ENCODE measurements at places on chromosomes 5 and 9. TPM values are rescaled to one million over a fixed set of nuclear protein-coding genes. Genes with fewer than 3 reads are reported as not detected.
A peak's percentile ranks its signal among the peaks of the same experiment; 100 is the strongest.

GRCh38 chr9:11158676-11159075 is 545.9 kb upstream of the PTPRD start:
- ATAC-seq = no peak

DNA sequence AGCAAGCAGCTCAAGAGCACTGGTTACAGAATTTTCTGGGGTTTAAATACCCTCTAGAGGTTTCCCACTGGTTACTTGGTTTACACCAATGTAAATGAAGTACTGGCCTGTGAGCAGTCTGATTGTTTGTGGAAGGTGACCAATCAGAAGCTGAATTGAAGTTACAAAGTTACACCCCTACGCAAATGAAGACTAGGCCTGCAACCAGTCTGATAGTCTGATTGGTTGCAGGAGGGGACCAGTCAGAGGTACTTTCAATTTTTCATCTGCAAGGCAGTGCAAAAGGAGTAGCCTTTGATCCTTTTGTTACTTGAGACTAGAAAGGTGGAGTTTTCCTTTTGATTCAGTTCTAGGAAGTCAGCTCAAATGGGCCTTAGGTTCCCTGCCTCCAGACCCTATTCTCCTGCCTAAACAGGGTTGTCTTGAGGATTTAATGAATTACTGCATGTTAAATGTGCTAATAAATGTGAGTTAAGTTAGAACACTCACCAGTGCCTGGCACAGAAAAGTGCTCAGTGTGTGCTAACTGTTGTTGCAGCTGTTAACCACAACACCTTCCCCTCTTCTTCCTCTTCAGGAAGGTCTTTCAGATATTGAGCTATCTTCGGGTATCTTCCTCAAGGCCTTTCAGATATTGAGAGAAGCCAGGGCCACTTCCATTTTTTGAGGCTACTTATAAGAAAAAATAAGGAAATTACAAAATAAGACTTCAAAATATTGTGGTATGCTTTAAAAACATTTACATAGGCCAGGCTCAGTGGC is 32.1 kb upstream of the CLINT1 start:
- ATAC-seq = peak; percentile 65

GRCh38 chr9:129586245-129586644 is 34.7 kb downstream of the C9orf50 start:
- ATAC-seq = no peak

DNA sequence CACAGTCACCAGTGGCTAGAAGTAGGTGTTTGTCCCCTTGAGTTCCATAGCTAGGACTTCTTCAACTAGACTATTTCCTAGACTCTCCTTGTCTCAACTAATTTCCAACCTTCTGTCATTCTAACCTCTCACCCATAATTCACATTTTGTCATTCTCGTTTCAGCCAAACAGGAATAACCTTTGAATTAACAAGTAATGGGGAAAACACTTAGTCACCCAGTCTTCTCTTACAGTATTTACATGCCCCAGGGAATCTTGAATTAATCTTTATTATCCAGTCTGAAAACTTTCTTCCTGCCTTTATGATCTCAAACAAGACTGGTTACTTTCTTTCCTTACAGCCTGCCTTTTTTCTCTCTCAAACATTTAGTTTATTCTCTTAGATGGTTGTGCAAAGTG is 63.3 kb upstream of the RUSC2 start:
- peak; percentile 86 for ATAC-seq

DNA sequence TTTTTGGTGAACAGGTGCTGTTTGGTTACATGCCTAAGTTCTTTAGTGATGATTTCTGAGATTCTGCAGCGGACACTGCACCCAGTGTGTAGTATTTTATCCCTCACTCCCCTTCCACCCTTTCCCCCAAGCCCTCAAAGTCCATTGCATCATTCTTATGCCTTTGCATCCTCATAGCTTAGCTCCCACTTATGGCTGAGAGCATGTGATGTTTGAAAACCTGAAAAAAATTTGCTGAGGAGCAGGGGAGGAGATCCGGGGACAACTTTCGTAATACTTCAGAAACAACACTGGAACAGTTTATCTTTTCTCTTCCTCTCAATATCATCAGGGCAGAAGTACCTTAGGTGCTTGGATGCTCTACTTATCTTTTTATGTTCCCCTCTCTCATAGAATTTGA is 226.4 kb downstream of the ADAMTS6 start:
- ATAC-seq = no peak

- no peak for ATAC-seq
Observed at GRCh38 chr9:116668970-116669695, 18.0 kb upstream of the TRIM32 start.

- peak; percentile 73 for ATAC-seq
Observed at GRCh38 chr9:119418721-119419120, 49.5 kb upstream of the BRINP1 start.

- no peak for ATAC-seq
Observed at GRCh38 chr5:82018462-82018861, 46.6 kb downstream of the ATG10 start.

DNA sequence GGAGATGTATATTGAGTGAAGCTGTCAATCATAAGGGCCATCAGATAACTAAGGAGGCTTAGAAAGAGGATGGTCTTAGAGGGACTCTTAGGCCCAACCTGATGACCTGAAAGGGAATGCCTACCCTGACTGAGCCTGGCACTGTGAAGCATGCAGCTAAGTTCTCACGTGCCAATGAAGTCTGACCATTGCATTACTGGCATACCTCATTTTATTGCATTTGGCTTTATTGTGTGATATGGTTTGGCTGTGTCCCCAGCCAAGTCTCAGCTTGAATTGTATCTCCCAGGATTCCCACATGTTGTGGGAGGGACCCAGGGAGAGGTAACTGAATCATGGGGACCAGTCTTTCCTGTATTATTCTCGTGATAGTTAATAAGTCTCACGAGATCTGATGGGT is 421.6 kb upstream of the SGCD start:
- no peak for ATAC-seq

DNA sequence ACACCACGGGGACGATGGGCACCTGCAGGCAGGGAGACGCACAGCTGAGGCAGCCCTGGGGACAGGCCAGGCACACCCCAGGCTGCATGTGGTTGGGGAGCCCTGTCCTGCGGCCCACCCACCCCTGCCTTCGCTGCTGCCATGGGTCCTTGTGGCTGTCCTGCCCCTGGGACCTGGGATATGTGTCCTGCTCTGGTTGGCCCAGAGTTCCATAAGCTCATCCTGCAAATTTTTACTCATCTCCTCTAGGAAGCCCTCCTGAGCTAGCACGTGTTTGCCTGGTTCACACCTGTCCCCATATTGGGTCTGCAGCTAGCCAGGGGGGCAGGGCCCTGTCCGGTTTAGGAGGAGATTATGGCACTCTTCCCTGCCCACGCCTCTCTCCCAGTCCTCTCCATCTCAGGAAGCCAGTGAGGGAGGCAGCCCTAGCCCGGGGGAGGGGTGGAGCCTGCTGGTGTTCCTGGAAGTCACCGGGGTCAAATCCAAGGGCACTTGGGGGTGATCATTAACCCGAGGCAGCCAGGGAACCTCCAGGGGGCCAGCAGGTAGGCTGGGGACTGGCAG is 12.2 kb downstream of the EGFL7 start:
- no peak for ATAC-seq

- no peak for ATAC-seq
Observed at GRCh38 chr5:998246-999031, 10.2 kb upstream of the NKD2 start.

DNA sequence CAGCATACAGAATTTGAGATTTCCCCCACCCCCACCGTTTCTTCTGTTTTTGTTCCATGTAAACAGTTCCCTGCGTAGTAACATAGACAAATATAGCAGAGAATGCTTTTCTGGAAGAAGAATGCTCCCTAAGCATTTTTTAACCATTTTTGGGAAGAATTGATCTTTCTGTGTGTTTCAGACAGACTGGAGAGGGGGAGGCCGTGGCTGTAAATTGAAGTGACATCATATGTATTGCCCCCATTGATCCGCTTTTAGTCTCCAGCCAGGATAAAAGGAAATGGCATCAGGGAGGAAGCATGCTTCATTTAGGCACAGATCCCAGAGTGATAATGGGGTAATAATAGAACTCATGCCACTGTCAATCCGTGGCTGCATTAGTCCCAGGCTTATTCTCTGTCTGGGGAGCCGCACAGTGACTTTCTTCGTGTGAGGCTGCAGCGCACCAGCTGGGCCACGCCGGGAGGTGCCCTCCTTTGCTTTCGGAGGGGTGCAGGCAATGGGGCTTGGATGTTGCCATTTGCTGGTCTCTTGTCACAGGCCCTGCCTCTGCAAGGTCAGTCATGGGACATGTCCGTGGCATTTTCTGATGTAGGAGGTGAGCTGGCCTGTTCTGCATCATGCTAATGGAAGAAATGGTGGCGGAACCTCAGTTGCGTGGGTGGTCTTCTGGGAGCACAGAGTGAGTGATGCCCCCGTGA is 261.5 kb downstream of the FANCC start:
- ATAC-seq = peak; percentile 54

DNA sequence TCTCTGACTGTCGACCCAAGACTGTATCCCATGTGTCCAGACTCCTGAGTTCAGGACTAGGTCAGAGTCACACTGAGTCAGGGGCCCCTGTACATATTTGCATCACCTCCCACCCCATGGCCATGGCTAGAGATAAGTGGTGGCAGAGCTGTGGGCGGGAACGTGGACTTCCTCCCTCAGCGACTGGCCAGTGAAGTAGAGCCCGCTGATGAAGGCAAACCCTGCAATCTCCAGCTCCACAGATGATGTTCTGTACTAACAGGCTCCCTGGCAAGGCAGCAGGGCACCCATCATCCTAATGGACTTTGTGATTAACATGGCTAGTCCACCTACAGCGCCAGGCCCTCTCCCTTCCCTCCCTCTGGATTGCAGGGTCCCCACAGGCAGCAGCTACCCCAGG is 110.5 kb upstream of the LRRTM2 start:
- ATAC-seq = no peak

DNA sequence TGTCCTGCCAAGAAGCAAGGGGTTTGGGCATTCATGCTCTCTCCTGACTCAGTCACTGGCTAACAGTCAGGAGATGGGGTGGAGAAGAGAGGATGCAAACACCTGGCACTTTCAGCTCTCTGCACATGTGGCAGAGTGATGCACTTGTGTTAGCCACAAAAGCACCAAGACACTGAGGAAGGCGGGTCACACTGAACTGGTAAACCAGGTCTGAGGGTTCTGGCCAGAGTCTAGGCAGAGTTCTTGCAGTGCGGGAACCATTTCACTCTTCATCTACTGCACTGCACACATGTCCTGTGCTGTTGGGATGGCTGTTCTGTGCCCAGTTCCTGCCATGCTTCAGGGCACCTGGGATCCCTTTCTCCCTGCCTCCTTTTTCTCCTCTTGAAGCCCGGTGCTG is 157.1 kb upstream of the GDNF start:
- ATAC-seq = no peak

DNA sequence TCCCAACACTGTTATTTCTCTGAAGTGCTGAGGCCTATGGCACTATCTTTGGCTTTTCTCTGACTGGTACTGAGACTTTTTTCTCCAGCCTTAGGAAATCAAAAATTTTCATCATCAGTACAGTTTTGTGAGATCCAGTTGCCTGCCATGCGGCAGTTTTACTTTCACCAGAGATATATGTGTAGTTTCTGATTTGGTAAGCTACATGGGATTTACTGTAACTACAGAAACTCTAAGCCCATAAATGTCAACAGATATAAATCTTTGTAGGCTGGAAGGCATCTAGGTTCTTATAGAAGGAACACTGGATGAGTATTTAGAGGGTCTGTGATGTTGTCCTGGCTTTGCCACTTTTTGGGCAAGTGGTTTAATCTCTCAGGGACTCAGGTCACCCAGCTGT is 69.0 kb downstream of the DOCK2 start:
- ATAC-seq = no peak

DNA sequence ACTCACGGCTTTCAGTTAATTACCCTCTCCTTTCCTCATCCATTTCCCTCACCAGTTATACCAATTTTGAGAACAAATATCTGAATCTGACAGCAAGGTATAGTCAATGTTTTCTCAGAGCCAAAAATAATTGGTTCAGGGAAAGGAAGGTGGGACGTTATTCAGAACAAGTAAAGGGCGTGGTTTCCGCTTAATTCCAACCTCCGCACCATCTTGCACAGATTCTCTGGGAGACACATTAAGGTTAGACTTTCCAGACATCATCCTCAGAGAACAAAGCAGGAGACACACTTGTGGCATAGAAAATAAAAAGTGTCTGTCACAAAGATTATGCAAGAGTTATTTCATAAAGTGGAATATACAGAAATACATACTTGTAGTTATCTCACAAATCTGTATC is 441.2 kb downstream of the IRX1 start:
- no peak for ATAC-seq

TOMM5 gene
- 73.6 TPM for total RNA-seq

DIAPH1 gene
- 108 TPM for total RNA-seq

ICE1 gene
- 10.8 TPM for total RNA-seq

GADD45G gene
- total RNA-seq = 1.6 TPM

DRD1 gene
- total RNA-seq = not detected

ECPAS gene
- total RNA-seq = 56.5 TPM

PCDHB14 gene
- 2.0 TPM for total RNA-seq

IGFBPL1 gene
- total RNA-seq = not detected
